Aorta (tissue), 5 donors: ENCODE measurements at places on chromosomes 16 and 17. TPM values are rescaled to one million over a fixed set of nuclear protein-coding genes. Genes with fewer than 3 reads are reported as not detected.

Gene EXOC3L1
- 4.4 TPM for total RNA-seq

DNA sequence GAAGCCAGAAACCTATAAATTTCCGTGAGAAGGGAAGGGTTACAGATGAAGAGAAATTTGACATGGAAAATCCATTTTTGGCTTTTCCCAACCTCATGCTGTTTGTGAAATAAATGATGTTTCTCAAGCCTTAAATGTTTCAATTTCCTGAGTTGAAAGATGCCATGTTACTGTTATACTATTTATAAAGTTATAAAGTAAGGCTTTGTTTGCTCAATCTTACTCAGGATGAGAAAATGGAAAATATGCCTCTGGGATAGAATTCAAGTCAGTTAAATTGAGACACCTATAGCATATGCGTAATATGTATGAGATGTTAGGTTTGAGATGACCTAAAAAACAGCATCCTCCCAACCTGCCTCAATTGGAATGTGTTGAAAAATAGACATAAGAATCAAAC, 19.9 kb upstream of the FAM20A start:
- DNase-seq, result no peak

DNA sequence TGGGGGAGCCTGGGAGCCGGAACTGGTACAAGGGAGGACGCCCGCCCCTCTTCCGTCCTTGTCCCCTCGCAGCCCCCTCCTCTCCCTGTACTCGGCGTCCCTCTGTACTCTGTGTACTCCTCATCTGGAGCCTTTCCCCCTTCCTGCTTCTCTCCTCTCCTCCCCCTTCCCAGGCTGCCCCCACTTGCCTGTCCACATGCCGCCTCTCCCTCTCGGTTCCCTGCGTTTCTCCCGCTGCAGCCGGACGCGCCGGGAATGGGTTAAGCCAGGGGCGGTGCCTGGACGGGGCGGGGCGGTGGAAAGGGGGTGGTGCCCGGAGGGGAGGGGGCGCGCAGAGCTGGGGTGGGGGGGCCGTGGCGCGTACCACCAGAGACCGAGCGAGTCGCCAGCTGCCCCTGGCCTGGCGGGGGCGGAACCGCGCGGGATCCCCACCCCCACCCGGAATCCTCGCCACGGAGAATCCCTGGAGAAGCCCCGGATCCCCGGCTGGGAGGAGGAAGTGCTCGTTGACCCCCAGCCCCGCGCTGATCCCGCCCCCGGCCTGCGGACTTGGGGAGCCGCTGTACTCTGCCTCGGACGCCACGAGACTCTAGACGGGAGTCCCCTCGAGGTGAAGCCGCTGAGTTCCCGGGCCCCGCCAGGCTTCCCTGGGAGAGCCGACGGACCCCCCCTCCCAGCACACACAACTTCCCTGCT, 22.6 kb downstream of the GJD3 start:
- DNase-seq, result peak; percentile 91

- DNase-seq, result peak; percentile 44
Measured at GRCh38 chr16:88807626-88808453, 3.9 kb downstream of the APRT start.
